ENCODE measurements at places on chromosomes 1 and 21.

DNA sequence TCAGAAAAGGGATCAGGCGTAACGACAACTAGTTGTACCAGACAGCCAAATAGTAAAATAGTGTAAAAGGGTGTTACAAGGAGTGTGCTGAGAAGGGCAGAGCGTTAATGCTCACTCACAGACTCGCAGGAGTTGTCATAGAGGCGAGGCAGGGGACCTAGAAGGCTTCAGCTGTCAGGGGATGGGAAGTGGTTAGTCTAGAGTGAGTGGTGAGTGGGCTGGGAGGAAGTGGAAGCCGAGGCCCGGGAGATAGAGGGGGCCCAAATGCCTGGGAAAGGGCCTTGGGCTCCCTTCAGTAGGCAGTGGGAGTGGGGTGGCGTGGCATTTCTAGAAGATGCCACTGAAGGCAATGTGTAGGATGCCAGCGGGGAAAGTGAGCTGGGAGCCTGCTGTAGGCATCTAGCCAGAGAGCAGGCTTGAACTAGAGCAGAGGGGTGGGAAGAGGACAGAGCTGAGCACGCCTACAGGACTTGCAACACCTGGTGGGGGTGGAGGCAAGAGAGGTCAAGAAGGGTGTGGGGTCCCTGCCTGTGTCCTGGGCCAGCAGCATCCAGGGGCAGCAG, 10.3 kb downstream of the SLC6A17 start:
- no peak for DNase-seq

DNA sequence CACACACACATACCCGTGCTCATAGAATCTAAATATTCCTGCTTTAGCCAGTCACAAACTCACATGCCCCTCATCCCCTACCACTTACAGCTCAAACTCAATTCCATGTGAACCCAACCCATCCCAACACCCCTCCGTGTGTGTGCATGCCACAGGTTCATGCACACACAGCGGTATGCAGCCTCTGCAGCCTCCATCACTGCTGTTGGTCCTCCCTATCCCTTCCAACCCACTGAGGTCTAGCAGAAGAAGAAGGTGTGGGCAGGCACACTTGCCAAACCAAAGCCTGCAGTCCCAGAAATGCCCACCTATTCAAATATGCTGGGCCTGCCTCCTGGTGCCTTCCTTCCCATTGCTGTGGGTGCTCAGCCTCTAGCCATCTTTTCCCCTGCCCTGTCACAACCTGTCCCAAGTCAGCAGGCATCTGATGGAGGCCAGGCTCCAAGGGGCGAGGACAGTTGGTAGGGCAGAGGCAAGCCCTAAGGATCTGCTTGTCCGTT, 26.2 kb downstream of the SLC2A1 start:
- DNase-seq, result peak; percentile 43

- no peak for DNase-seq
Measured at GRCh38 chr1:67405473-67406245, 24.5 kb downstream of the SERBP1 start.

DNA sequence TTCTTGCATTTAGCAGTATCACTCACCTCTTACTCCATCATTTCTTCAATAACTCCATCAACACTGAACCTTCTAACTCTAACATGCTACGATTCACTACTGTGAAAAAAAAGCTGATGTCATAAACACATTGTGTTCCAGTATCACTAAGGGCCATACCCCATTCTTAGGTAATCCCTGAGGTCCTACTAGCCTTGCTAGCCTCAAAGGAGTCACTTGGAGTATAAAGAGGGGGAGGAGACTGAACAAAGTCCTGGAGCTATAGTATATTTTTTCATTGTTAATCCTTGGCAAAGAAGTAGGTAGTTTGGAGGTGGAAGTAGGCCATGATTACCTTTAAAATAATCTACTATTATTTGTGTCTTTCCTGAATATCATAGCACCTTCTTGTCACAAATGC, at the start of gene SLC44A5:
SLC44A5 (minus strand) TSS at position 101 of the 400 bp plus-strand sequence. CDS start 69,667 bp downstream, outside the sequence.
- no peak for DNase-seq

GRCh38 chr21:21818898-21819297, 820.7 kb downstream of the NCAM2 start:
- no peak for DNase-seq

DNA sequence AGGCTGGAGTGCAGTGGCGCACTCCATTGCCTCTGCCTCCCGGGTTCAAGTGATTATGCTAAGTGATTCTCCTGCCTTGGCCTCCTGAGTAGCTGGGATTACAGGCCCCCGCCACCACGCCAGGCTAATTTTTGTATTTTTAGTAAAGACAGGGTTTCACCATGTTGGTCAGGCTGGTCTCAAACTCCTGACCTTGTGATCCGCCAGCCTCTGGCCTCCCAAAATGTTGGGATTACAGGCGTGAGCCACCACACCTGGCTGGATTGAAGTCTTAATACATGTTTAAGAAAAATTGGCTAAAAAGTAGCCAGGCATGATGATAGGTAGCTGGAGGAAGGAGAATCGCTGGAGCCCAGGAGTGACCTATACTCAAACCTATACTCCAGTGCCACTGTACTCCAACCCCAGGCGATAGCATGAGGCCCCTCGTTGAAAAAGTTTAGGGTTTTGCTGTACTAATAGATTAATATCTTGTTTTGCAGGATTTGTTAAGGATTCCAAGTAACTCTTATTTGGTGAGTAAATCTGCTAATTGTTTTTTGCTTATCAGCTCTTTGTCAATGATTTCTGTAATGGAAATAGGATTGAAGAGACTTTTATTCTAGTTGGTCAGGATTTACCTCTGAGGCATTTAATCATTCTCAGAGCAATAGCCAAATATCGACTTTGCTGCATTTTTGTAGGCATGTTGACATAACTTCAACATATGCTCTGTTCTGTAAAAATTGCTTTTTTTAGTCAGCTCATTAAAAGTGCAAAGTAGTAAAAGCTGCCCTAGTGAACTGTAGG, 2.0 kb downstream of the RCC1 start:
- no peak for DNase-seq

All from Peyer's patch (tissue), 4 donors.